ENCODE measurements at places on chromosomes 6 and 20.
A peak's percentile ranks its signal among the peaks of the same experiment; 100 is the strongest.

DNA sequence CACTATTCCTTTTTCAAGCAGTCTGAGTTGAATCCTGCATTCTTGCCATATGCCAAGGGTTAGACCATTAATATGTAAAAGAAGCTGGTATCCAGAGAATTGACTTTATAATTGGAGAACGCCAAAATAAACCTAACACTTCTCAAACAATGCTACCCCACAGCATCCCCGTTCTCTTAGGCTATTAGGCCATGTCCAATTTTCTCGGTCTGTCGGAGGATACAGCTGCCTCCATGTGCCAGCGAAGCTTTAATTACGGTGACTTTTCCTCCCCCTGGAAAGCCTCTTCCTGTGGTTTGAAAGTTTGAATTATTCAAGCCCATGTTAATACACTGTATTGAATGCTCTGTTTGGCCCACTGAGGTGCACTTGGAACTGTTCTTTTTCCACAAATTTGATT lies 60.5 kb downstream of the HS3ST5 start:
- DNase-seq = no peak

GRCh38 chr20:8074931-8075330 lies 55.4 kb upstream of the TMX4 start:
- DNase-seq = no peak

DNA sequence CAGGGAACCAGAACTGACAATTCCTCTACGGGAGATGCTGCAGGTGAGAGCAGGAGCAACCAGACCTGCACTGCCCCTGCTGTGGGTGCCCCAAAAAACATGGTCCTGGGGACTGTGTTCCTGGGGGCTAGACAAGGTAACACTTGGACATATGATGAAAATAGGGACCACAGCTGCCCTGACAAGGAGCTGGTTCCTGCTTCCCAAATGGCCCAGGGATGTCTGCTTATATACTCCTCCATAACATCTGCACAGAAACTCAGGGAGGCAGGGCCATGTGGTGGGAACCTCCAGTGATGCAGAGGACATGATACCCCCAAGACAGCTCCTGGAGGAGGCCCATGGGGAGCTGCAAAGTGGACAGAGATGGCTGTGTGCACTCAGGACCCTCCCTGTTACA lies 19.8 kb downstream of the HLA-F start:
- no peak for DNase-seq

- DNase-seq = no peak
These were observed 176.1 kb downstream of the TRIM27 start for GRCh38 chr6:28747631-28748157.

DNA sequence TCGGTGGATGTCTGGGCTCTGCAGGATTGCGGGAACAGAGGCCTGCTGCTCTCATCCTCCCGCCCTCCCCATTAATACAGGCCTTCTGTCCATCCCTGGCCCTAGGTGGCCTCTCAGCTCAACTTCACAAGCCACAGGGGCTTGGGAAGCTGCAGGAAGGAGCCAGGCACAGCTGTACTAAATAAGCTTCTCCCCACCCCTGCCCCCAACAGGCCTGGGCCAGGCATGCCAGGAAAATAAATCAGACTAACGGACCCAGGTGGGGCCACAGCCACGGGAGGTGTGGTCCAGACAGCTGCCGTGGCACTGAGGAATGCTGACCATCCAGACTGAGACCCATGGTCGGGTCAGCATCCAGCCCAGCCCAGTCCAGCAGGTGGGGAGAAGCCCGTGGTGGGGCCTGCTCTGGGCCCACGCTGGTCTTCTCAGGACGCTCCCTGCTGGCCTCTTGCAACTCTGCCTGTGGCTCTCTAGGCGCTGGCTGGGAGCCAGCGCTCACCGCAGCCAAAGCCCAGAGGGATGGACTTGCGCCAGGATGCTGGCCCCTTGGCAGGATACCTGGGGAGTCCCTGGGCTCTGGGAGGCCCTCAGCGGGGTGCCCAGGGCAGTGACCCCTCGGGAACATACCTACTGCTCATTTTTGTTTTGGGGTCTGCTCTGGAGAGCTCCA lies 8.6 kb upstream of the YTHDF1 start:
- DNase-seq = peak; percentile 36

GRCh38 chr6:119283214-119283613 lies 66.3 kb downstream of the MAN1A1 start:
- DNase-seq = no peak

DNA sequence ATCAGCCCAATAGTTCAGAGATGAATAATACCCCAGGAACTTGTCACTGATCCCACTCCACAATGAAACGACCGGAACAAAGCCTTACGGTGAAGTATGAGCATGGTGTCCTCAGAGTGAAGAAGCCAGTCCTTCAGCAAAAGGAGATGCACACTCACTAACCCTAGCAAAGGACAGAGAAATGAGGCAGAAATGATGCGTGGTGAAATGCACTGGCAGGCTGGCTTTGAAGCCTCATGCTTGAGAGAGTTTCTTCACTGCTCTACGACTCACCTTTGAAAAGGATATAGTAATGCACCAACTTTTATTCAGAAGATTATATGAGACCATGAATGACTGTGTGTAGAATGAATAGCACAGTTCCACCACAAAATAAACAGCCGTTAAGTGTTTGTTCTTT lies 74.8 kb downstream of the PHACTR1 start:
- no peak for DNase-seq

DNA sequence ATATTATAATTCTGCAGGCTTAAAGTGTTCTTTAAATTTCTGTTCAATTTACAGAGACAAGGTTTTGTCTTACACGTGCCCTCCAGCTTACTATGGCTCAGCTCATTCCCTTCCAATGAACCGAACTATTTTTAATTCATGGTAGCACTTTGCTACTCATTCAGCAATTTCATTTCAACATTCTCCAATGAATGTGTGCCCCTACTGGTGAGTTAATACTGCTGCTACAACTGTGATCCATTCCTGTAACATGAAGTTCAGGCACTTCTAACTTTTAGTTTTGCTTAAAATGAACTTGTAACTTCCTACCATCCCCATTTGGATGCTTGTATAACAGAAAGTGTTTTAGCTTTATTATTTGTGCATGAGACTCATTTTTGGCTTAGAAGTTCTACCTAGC lies 99.7 kb downstream of the F13A1 start:
- no peak for DNase-seq

- no peak for DNase-seq
These were observed 97.8 kb upstream of the BHLHE23 start for GRCh38 chr20:63104312-63105181.

DNA sequence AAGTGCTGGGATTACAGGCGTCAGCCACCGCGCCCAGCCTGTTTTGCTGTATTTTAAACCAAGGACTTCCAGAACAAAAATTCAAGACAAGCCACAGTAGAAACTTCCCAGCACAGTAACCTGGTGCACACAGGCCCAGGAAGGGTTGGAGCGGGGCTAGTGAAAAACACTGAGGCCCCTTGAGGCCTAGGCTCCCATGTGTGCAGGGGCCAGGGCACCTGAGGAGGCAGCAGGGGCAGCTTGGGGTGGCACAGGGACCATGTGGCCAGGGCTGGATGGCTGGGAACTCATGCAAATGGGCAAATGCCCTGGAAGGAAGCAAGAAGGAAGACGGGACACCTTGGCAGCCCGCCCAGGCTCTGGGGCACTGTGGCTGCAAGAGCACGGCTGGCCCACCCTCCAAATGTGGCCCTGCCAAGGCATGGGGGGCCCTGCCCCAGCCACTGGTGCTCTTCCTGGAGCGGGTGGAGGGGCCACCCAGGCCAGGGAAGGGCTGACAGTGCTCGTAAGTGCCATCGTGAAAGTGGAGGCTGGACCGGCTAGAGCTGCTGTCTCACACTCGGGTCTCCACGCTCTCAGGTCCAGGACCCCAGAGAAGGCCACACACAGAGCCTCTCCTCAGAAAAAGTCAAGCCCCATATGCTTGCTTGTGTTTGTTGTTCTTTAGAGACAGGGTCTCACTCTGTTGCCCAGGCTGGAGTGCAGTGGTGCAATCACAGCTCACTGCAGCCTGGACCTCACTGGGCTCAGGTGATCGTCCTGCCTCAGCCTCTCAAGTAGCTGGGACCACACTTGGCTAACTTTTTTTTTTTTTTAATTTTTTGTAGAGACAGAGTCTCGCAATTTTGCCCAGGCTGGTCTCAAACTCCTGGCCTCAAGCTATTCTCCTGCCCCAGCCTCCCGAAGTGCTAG lies 10.3 kb downstream of the SLC2A4RG start:
- no peak for DNase-seq

DNA sequence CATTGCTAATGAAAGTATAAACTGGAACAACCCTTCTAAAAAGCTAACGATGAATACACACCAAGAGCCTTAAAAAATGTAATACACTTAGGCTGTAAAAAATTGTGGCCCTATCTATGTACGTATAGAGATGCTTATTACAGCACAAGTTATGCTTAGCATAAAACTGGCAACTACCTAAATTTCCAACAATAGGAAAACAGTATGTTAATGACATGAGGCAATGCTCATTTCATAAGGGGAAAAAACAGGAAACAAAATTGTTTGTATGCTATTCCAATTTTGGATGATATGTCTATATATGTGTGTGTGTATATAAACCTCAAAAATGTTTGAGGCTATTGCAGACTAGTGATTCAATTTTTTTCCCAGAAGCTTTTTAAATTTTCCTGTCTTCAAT lies 82.5 kb downstream of the DTNBP1 start:
- no peak for DNase-seq

GRCh38 chr20:41701588-41702348 lies 83.6 kb upstream of the CHD6 start:
- DNase-seq = no peak

DNA sequence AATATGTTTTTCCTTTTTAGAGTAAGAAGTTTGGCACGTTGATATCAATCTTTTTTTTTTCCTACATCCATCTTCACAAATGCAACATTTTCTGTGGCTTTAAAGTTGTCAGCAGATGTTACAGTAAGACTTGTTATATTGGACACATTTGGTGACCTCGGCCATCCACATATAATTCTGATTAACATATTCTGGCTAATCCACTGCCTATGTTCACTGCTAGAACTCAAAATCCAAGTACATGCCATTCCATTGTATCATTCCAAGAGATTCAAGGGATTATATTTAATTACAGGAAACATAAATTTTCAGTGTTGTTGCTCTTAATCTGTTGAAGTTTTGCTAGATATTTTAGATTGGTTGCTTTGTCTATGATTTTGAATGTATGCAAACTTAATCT lies 367.6 kb downstream of the TENT5A start:
- no peak for DNase-seq

DNA sequence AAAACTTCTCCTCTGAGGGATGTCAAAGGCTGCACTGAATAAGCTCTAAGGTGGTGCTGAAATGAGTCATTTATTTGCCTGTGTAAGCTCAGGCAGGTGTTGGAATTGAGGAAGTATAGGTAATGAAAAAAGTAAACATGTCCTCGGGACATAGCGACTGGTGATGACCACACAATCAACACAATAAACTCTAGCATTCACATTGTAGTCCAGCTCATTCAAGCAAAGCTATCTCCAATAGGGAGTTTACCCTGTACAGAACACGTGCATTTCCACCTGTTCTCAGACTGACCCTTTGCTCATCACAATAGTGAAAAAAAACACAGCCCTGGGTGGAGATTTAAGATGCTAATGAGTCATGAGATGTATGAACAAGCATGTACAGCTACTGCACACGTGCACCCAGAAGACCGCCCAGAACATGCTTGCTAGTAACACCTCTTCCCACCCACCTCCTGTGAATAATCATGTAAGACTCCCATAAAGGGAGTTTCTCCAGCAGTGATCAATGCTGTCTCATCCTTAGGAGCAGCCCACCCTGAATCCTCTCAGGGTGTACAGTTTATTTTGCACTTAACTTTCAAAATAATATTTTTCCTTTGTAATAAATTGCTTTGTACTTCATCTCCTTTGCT lies 33.0 kb upstream of the POU5F1 start:
- peak; percentile 38 for DNase-seq

DNA sequence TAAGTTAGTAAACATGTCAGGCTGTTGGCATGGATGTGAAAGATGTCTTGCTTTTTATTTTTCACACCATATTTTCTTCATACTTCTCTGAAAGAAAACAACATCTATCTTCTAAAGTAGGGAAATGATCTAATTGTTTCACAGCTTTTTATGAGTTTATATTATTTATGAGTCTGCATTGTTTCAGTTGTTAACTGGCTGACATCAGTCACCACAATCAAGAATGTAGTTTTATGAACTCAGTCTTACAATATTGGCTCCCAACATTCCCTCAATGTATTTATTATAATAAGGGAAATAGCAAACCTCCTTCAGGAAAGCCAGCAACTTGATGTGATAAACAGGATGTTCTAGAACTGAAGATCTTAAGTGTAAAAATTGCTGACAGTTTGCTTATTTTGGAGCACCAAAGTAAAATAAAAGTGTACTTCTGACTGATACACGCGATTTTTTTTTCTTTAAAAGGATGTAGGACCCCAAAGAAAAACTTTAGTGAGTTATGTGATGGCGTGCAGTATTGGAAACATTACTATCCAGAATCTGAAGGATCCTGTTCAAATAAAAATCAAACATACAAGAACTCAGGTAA lies 106.0 kb downstream of the ADGRG6 start:
- DNase-seq = no peak

- DNase-seq = no peak
These were observed 272.8 kb downstream of the NKAIN2 start for GRCh38 chr6:124076336-124077048.

- DNase-seq = no peak
These were observed 255.7 kb downstream of the GJA1 start for GRCh38 chr6:121691126-121691551.

- DNase-seq = peak; percentile 14
These were observed 220.2 kb upstream of the EXOC2 start for GRCh38 chr6:912871-913835.

DNA sequence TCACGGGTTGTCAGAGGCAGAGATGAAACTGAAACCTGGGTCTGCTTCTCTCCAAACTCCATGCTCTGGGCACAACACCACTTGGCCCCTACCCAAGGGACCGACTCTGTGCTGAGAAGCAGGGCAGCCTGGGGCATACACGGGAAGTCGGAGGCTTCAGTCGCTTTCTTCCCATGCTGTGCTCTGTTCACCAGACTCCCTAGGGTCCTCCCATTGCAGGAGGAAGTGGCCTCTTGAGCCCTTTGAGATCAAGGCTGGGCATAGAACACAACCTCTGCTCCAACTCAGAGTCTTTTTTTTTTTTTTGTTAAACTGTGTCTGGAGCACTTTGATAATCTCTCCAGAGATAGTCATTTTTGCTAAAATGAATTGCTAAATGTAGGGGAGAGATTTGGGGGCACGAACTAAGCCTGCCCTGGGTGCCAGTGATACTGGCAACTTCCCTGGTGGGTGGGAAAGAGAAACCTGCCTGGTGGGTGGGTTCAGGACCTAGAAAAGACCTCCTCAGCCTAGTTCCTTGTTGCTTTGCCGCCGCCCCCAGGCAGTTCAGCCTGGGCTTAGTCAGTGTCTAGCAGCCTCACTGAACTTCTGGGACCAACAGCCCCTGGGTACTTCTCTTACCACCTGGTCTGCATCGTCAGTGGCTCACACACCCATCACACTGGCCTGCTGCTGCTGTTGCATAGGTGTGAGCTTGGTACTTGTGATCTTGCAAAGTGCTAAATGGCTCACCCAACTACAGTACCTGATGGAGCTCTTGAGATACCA lies 62.0 kb downstream of the PPP1R14C start:
- peak; percentile 24 for DNase-seq

GRCh38 chr20:8335495-8336195 lies 203.6 kb downstream of the PLCB1 start:
- DNase-seq = no peak
